GM23248 (cell line): ENCODE measurements at places on chromosomes 1 and 21. TPM values are rescaled to one million over a fixed set of nuclear protein-coding genes. Genes with fewer than 3 reads are reported as not detected.

- no peak for DNase-seq
Measured at GRCh38 chr1:229614701-229615100, 11.2 kb downstream of the TAF5L start.

- DNase-seq: peak; percentile 57
Measured at GRCh38 chr1:21344750-21345443, 54.6 kb upstream of the ECE1 start.

DNA sequence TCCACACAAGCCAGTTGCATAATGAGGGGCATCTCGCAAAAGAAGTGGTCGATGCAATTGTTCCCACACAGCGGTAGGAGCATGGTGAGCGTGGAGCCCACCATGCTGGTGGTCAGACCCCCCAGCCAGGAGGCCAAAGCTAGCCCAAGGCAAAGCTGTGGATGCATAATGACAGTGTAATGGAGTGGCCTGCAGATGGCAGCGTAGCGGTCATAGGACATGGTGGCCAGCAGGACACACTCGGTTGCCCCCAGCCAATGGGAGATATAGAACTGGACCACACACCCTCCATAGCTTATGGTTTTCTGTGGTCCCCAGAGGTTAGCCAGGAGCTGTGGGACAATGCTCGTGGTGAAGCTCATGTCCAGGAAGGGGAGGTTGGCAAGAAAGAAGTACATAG lies 4.3 kb downstream of the OR2C3 start:
- DNase-seq: no peak

DNA sequence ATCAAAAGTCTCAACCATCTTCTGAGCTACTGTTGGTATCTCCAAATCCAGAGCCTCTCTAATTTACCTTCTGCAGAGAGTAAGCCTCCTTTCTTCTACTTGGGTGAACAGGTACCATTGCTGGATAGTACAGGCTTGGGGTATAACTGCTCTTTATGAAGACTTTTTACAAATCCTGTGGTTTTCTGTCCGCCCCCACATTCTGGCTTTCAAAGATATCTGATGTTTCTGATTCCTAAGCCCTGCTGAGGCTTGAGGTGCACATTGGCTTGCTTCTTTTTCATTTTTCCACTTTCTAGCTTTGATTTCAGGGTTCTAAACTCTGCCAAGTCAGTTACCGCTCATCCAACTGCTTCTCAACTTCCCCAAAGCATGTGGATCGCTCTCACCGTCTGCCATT lies 37.1 kb downstream of the TENT5C start:
- DNase-seq: no peak

- peak; percentile 61 for DNase-seq
Measured at GRCh38 chr1:48674641-48675040, 102.0 kb downstream of the BEND5 start.

DNA sequence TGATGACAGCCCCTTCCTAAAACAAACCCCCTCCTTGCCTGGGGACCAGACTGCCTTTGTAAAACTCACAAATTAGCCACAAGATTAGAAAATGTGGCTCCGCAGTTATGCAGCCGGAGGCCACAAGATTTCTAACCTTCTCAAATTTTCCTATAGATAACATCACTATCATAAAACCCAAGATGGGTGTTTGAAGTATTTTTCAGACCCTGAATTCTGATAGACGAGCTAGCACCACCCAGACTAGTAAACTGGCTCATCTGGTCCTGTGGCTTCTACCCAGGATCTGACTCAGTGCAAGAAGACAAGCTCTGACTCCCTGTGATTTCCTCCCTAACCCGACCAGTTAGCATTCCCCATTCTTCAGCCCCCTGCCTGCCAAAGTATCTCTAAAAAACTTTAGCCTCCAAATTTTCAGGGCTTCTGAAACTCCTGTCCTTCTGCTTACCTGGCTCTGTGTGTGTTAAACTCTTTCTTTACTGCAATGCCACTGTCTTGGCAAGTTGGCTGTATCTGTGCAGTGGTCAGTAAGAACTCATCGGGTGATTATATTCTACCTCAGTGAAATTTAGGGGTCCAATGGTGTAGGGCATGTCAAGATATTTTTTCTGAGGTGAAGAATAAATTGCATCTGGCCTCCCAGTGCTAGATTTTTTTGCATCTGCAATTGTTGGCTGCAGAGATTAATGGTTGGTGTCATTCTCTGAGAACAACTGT lies 102.1 kb downstream of the S1PR1 start:
- DNase-seq: peak; percentile 33

DNA sequence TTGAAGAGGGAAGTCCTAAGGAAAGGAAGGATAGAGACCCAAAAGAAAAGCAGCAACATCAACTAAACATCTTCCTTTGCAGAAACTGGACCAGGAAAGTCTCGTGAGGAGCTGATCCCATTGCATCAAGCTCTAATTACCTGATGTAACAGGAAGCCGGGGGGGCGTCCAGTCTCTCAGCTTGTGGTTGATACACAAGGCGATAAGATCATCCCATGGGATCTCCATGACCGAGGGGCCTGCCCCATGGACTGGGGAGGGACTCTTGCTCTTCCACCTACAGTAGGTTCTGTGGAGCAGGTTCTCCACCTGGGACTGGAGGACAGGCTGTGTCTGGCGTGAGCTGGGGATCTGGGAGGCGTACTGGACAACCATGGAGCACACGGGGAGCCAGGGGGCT lies 14.8 kb upstream of the LSS start:
- DNase-seq: no peak

- no peak for DNase-seq
Measured at GRCh38 chr1:239253032-239253431, 133.3 kb upstream of the CHRM3 start.

DNA sequence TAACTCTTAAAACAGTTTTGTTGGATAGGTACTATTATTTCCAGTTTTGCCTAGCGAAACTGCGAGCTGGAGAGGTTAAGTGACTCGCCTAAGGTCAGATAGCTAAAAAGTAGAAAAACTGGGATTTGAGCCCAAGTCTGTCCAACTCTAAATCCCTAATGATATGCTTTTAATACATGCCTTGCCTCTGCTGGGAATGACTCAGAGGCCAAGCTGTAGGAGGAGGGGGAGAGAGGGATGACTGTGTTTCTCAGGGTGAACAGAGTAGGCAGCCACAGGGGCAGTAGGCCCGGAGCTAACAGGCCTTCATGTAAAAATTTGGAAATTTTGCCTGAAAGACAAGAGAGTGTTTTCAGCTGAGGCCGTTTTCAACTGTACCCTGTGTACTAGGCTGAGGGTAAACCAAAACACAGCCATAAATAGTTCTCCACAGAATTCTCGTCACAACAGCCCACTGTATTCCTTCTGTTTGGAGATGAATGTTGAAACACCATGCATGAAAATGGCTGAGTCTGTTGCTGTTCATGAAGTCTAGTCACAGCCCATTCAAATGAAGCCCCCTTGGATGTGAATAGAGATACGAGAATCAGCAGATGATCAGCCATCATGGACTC lies 107.5 kb upstream of the HOOK1 start:
- DNase-seq: peak; percentile 94

- DNase-seq: no peak
Measured at GRCh38 chr1:191963781-191964455, 194.3 kb upstream of the RGS18 start.

DNA sequence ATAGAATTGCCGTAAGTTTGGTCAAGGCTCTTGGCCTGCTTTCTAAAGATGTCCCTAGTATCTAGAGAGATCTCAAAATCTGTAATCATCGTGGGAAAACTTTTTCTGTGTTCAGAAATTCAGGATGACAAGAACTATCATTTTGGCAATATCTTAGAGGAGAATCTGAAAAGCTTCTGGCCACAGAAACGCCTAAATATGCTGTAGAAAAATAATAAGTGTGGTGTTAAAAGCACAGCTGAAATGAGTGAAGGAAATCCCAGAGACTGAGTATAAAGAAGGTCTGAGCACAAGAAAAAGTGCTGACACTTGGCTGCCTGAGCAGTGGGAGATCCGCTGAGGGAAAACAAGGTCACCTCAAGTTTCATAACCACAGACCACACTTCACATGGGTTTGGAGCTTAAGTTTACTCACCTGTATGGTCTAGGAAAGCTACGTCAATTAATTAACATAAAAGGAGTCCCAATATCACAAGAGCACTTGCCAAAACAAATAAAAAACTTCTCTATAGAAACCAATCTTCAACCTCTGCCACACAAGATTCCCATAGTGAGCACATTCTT lies 235.2 kb upstream of the IRF2BP2 start:
- DNase-seq: no peak

GRCh38 chr1:46184920-46185658 lies 8.8 kb upstream of the P3R3URF start:
- no peak for DNase-seq

GRCh38 chr1:58755468-58755872 lies 28.4 kb downstream of the JUN start:
- peak; percentile 99 for DNase-seq

DNA sequence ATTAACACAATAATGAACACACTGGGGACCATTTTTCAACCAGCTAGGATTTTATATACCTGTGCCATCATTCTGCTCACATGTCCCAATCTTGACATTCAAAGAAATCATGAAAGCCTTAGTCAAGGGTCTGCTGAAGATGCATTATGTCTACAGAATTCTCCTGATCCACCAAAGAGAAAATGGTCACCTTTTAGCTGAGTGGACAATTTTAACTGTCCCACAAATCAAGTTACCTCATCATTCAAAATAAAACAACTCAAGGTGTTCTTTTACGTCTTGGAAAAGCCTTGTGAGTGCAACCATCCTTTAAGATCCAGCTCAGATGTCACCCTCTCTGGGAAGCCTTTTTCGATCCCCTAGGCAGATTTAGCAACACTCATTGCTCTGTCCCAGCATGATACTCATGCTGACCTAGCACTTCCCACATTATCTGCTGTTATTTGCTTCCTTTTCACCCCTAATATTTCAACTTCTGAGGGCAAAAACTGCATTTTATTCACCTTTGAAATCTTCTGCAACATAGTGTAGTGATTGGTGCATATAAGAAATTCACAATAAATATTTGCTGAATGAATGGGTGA lies 80.1 kb downstream of the LMO4 start:
- no peak for DNase-seq

DNA sequence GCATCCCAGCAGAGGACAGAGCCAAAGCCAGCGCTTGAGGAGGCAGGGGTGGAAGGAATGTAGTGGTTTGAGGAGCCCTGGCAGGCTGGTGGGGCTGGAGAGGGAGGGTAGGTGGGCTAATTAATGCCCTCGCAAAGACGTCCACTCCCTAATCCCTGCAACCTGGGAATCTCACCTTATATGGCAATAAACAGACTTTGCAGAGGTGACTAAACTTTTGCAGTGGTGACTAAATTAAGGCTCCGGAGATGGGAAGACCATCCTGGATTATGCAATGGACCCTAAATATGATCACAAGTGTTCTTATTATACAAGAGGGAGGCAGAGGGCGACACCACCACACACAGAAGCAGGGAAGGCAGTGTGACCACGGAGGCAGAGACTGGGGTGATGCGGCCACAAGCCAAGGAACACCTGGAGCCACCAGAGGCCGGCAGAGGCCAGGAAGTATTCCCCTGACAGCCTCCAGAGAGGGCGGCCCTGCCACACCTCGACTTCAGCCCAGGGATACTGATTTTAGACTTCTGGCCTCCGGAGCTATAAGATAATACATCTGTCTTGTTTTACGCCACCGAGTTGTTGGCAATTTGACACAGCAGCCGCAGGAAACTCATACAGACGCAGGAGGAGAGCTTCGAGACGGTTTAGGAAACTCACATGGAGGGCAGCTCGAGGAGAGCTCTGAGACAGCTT lies 23.1 kb upstream of the NPPB start:
- DNase-seq: no peak

DNA sequence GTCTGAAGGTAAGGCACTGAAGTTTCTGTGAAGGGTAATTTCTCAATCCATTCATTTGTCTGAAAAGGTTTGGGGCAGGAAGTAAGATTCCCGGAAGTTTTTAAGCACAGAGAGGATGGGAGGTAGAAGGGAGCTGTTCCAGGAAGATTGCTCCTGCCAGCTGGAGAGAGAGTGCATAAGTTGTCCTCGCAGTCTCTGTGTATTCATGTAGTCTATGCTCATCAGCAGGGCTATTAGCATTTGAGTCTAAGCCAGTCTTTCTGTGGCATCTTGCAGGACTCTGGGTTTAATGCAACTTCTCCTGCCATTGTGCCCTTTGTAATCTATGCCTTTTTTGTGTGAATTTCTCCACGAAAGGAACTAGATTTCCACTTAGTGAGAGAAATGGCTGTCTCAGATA lies 140.8 kb upstream of the FGGY start:
- DNase-seq: peak; percentile 45

- DNase-seq: no peak
Measured at GRCh38 chr1:13478692-13479091, 35.1 kb downstream of the LRRC38 start.

DNA sequence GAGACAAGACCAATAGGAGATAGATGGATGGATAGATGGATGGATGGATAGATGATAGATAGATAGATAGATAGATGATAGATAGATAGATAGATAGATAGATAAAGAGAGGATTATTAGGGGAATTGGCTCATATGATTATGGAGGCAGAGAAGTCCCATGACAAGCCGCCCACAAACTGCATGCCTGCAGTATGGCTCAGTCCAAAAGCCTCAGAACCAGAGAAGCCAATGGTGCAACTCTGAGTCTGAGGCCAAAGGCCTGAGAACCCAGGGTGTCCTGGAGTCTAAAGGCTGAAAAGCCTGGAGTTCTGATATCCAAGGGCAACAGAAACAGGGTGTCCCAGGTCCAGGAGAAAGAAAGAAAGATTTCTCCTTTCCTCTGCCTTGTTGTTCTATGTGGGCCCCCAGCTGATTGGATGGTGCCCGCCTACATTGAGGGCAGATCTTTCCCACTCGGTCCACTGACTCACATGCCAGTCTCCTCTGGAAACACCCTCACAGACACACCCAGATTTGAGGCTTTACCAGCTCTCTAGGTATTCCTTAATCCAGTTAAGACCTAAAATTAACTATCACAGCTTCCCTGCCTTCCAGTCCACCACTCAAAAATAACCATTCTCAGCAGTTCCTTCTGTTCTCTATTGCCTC lies 39.6 kb upstream of the IRF2BP2 start:
- DNase-seq: peak; percentile 72

- no peak for DNase-seq
Measured at GRCh38 chr1:33401471-33401870, 29.4 kb downstream of the PHC2 start.

DNA sequence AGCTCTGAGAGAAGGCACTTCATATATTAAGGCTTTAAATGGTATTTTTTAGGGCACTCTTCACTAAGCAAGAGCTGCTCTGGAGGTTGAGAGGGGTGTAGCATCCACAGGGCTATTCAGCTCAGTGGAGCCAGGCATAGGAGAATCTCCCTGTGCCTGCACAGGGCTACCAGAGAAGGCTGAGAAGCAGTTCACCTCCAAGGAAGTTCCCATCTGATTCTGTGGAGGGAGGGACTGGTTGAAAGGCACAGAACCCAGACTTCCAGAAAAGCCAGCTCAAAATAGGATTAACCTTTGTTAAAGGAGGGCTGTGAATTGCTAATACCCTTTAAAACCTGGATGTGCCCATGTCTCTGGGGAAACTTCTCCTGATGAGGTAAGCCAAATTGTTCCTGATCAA lies 304.5 kb downstream of the TTLL7 start:
- DNase-seq: no peak

- DNase-seq: no peak
Measured at GRCh38 chr21:45811136-45811535, 167.6 kb downstream of the PCBP3 start.

- peak; percentile 10 for DNase-seq
Measured at GRCh38 chr1:156414461-156415064, 45.6 kb downstream of the RHBG start.

CA6 gene
- not detected in 2 replicates for polyA plus RNA-seq

C4BPB gene
- polyA plus RNA-seq: not detected in 2 replicates

ANGPTL7 gene
- polyA plus RNA-seq: not detected in 2 replicates

MPL gene
- polyA plus RNA-seq: not detected in 2 replicates

CGN gene
- 0.06 TPM in 1 of 2 replicates, not detected in the other for polyA plus RNA-seq

LRRC71 gene
- not detected in 2 replicates for polyA plus RNA-seq

OR10Z1 gene
- polyA plus RNA-seq: not detected in 2 replicates
